Activated T-cell treated with anti-CD3 and anti-CD28 coated beads for 24 hours (primary cell): ENCODE measurements at places on chromosomes 6 and 20.

- no peak for DNase-seq
These were observed 373.8 kb downstream of the GJA1 start for GRCh38 chr6:121809211-121809610.

- DNase-seq = no peak
These were observed 193.5 kb upstream of the PLN start for GRCh38 chr6:118354641-118355040.

- no peak for DNase-seq
These were observed 9.1 kb upstream of the FOXP4 start for GRCh38 chr6:41536795-41537758.

- DNase-seq = no peak
These were observed 23.6 kb upstream of the BTBD3 start for GRCh38 chr20:11894062-11894461.

DNA sequence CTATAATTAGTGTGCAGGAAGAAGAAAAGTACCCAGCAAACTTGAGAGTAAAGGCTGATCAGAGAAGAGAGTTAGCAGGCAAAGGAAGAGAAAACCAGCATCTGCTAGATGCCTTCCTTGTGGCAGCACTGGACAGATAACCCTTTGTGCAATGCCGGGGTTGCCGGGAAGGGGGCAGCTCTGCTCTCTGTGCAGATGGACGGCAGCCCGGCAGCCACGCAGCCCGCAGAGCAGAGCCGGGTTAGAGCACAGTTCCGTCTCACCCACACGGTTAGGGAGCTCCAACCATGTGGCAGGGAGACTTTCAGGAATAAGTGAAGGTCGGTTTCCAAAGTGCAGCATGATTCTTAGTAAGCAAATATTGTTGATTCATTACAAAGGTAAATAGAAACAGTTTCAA is 80.0 kb upstream of the RPS6KA2 start:
- no peak for DNase-seq

DNA sequence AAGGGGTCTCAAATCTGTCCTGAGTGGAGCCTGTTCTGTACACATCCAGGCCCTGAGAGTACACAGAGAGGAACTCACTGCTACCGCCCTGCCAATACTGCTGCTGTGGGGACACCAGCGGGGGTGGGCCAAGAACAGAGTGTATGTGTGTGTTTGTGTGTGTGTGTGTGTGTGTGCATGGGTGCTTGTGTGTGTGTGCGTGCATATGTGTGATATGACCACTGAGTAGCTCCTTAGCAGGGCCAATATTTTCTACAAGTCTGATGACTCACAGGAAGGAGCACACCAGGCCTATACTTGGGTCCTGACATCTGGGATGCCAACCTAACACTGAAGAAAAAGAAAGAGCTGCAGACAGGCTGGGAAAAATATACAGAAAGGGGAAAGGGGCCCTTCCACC is 1.4 kb downstream of the RAET1E start:
- no peak for DNase-seq

GRCh38 chr20:15789079-15789478 is 784.2 kb downstream of the KIF16B start:
- DNase-seq = no peak

GRCh38 chr6:7261852-7262461 is 51.0 kb downstream of the SSR1 start:
- DNase-seq = no peak
